ENCODE measurements at places on chromosomes 3 and 15. TPM values are rescaled to one million over a fixed set of nuclear protein-coding genes. Genes with fewer than 3 reads are reported as not detected.

Gene NUTM1
- total RNA-seq: not detected

Gene SAMMSON
- total RNA-seq: not detected

Gene PARP15
- total RNA-seq: 14.0 TPM

DNA sequence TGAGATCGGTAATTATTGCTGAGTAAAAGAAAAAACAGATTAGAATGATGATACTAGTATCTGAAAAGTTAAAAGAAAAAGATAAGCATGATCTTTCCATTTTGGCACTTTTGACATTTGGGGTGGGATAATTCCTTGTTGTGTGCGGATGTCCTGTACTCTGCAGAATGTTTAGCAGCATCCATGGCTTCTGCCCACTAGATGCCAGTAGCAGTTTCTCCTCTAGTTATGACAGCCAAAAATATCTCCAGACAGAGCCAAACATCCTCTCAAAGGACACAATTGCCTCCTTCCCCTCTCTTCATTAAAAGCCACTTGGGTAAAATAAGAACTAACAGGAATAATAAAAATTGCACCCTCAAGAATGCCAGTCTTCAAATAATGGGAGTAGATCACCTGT is 468.8 kb upstream of the GRM7 start:
- DNase-seq: no peak

GRCh38 chr3:13874891-13875290 is 5.0 kb downstream of the WNT7A start:
- no peak for DNase-seq

DNA sequence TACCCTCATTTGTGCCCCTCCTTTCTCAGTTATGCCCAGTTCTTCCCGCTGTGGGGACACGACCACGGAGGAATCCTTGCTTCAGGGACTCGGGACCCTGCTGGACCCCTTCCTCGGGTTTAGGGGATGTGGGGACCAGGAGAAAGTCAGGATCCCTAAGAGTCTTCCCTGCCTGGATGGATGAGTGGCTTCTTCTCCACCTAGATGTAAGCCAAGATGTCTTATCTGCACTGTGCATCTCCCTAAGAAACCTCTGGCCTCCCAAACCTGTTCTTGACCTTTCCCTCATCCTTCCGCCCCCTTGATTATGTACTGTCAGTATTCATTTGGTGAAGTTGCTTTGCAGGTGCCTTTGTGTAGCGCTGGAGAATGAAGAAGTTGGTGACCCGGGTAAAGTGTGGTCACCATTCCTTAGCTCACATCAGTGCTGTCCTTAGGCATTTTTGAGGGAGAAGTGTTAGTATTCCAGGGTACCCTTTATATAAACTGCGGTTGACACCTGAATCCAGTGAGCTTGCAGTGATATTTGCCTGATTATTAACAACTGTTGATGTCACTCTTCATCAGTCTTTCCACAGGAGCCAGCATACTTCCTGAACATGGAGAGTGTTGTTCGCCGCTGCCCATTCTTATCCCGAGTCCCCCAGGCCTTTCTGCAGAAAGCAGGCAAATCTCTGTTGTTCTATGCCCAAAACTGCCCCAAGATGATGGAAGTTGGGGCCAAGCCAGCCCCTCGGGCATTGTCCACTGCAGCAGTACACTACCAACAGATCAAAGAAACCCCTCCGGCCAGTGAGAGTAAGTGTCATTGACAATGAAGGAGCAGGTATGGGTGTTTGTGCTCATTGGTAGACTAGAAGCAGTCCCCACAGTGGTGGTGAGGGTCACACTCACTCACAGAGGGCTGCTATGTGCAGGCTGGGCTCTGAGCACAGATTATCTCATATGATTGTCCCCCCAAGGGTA is 966 bp downstream of the ALAS1 start:
- DNase-seq: no peak

- DNase-seq: peak; percentile 23
Measured at GRCh38 chr3:146065573-146066006, 95.4 kb downstream of the PLOD2 start.

DNA sequence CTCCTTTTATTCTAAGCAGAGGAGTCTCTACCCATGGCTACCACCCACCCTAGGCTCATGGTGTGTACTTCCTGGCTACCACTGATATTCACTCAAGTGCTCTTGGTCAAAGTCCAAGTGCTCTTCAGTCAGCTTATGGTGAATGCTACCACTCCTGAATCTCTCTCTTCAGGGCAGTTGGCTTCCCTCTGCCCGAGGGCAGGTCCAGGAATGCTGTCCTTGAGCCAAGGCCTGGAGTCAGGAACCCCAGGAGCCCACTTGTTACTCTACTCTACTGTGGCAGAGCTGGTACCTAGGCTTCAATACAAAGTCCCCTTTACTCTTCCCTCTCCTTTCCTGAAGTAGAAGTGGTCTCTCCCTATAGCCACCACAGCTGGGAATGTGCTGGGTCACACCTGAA is 226.0 kb downstream of the DIPK2A start:
- DNase-seq: no peak

DNA sequence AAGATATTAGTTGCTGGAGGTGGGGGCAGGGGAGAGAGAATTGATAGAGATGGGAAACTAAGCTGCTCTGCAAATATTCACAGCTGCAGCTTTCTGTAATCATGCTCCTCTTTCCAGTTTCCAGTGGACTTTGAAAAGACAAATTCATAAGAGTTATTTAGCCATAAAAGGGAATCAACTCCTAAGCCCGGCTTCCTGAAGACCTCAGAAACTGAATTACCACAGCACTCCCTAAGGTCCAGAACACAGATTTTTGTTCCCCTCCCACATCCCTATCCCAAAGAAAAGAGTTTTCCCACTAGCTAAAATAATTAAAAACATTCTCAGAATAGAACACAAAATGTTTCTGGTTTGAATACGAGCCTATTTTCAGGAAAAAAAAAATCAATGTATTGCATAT is 871.8 kb upstream of the NR2F2 start:
- no peak for DNase-seq

DNA sequence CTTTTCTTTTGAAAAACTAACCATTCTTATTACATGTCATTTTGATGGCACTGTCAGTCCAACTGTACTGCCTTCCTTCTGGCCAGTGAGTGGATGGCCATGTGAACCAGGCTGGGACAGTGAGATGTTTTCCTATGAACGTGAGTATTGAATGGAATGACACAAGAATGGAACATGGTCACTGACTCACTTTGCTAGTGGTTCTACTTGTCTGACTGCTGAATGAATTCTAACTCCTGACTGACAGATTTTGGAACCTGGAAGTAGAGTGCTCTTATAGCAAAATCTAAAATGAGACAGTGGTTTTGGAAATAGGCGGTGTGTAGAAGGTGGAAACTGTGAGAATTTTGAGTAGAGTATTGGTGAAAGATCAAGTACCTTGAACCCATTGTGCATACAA is 606.9 kb upstream of the KCNMB2 start:
- no peak for DNase-seq

DNA sequence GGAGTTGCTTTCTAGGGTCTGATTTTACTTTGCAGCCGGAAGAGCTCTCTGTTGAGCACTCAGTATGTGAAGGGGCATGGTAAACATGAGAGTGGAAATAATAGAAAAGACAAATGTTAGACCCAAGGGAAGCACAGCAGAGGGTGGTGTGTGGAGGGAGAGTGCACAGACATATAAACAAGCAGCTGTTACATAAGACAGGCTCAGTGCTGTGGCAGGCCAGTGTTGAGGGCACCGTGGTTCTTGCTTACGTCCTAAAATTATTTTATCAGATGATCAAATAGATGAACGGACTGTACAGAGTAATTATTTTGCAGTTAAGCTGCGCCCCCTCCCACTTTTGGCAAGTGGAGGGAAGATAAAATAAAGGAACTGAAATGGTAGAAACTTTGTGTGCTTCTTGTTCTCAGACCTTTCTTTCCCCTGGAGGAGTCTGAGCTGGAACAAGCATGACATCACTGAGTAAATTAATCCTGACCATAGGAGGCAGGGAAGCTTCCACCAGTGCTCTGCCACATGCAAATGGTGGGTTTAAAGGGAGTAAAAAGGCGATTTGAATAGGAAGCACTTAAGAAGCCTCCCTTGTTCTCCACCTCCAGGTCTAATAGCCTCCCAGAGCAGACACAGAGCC is 205.6 kb downstream of the IL20RB start:
- DNase-seq: no peak

- DNase-seq: peak; percentile 39
Measured at GRCh38 chr3:55434789-55435188, 52.3 kb downstream of the WNT5A start.

DNA sequence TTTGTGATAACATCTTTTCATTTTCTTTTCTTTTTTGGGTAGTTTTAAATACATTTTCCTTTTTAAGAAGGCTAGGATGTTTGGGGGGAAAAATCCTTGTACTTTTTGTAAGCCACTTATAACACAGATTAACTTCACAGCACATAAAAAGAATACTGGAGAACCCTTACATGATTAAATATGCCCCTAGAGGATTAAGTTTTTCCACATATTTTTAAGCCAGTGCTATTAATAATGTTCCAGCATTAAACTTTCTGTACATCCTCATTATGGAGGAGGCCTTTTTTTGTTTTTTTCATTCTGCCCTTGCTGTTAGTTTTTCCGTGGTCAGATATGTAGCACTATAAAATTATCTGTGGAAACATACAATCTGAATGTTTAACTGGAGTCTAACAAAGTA is 147.9 kb downstream of the ATG7 start:
- DNase-seq: no peak

DNA sequence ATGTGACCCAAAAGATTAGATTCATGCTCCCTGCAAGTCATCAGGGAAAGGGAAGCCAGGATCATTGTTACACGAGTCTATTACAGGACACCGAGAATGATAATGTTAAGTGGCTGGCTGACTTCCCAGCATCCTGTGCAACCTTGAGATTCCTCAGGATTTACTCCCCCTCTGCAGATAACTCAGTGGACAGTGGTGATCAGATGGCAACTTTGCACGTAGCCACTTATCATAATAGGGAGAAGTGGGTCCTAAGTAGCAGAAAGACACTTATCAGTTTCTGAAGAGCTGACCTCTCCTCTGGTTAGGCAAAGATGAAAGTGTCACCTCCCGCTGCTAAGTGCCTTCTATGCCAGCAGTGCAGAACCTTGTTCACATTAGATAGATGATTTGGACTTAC is 6.7 kb upstream of the TMPRSS7 start:
- DNase-seq: no peak

- DNase-seq: no peak
Measured at GRCh38 chr3:42177068-42177800, 86.1 kb downstream of the TRAK1 start.

- DNase-seq: no peak
Measured at GRCh38 chr3:157263027-157263426, 103.1 kb upstream of the CCNL1 start.

- DNase-seq: no peak
Measured at GRCh38 chr3:122671553-122671952, 9.1 kb upstream of the PARP14 start.

GRCh38 chr3:126104742-126105605 is 21.1 kb upstream of the SLC41A3 start:
- DNase-seq: no peak

DNA sequence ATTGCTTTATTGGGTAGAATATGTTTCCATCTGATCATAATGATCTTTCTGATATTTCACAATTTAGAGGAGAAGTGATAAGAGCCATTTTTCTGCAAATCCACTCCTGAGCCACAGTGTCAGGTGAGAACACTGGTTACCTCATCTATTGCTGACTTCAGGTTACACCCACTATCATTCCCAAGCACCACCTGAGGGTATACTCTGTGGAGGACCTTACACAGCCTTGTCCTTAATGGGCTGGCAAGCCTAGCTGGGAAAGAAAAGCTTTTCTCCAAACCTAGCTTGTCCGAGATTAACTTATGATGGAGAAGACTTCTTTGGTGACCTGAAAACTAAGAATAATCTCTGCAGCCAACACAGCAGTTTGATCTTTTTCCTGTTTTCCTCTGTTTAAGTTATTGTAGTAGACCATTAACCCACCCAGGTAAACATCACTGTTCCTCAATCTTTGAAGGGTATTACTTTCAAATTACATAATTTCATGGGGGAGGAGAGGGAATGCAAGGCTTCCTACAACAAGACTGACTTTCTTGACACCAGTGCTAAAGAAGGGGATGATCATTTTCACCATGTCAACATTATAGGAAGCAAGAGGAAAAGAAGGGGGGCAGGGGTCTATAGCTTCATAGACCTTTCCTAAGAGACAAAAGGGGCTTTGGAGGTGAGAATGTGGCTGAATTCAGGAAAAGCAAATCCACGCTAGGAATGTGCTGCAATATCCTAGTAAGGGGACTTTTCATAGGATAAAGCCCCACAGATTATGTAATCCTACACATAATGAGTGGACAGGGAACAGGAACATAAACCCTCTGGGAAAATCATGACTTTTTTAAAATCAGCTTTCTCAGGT is 1.7 kb downstream of the NCEH1 start:
- no peak for DNase-seq

- no peak for DNase-seq
Measured at GRCh38 chr15:91925794-91926193, 72.3 kb downstream of the SLCO3A1 start.

GRCh38 chr3:51802106-51802703 is 23.2 kb upstream of the IQCF6 start:
- no peak for DNase-seq

DNA sequence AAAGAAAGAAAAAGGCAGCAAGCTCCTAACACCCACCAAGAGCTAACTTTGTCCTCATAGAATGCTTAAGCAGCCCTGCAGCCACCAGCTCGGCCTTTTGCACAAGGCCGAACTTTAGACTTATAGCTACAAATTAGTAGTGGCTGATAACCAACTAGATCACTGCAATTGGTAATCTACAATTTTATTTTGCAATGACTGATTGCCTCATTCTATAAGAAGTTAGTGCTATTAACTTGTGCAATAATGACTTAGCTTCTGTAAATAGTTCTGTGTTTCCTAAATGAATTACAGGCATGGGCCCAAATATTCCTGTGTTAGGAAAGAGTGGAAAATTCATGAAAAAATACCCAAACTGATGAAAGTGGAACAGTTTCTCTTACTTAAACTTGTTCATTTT is 284.8 kb upstream of the CFAP20DC start:
- no peak for DNase-seq

DNA sequence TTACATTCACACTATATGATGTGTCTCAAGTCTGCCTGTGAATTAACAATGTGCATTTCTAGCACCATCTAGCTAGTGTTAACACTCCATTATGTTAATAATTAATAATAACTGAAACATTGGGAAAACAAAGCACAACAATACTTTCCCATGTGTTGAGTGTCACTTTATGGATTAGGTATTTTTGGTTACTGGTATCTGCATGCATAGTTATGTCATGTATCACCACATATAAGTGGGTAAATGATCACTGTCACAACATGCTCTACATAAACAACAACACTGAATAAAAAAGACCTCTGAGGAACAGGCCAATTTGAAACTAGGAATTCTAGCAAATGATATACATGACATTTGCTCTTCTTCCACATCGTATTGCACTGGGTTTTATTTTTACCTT is 74.7 kb downstream of the MLH1 start:
- DNase-seq: no peak

- DNase-seq: no peak
Measured at GRCh38 chr15:99635794-99636193, 70.0 kb downstream of the MEF2A start.

GRCh38 chr3:119609301-119609700 is 11.6 kb downstream of the PLA1A start:
- no peak for DNase-seq

GRCh38 chr3:159845737-159846136 is 142.9 kb upstream of the IL12A start:
- DNase-seq: no peak

- DNase-seq: peak; percentile 86
Measured at GRCh38 chr3:39291903-39292329, 12.1 kb upstream of the CX3CR1 start.

- DNase-seq: no peak
Measured at GRCh38 chr15:70293591-70294470, 196.1 kb upstream of the TLE3 start.
